ENCODE measurements at places on chromosomes 13 and 19.

GRCh38 chr19:27805848-27806247, 1407.1 kb downstream of the UQCRFS1 start:
- no peak for DNase-seq

DNA sequence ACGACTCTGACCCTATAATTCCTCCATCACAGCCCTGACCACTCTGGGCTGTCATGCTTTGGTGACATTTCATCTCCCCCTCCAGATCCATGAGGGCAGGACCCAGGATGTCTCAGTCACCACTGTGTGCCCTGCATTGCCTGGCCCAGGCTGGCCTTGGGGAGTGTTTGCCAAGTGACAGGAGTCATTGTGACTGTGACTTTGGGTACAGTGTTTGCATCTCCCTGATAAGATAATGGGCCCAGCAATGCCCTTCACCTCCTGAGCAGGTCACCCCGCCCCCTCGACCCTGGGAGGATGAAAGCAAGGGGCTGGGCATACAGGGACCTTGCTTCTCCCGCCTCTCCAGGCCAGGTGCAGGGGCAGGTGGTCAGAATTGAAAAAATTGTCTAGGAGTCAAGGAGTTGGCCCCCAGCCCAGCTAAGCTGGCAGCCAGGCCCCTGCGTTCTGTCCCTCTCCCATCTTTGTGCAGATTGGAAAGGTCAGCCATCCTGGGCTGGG, 5.9 kb upstream of the ATP4A start:
- DNase-seq = no peak

DNA sequence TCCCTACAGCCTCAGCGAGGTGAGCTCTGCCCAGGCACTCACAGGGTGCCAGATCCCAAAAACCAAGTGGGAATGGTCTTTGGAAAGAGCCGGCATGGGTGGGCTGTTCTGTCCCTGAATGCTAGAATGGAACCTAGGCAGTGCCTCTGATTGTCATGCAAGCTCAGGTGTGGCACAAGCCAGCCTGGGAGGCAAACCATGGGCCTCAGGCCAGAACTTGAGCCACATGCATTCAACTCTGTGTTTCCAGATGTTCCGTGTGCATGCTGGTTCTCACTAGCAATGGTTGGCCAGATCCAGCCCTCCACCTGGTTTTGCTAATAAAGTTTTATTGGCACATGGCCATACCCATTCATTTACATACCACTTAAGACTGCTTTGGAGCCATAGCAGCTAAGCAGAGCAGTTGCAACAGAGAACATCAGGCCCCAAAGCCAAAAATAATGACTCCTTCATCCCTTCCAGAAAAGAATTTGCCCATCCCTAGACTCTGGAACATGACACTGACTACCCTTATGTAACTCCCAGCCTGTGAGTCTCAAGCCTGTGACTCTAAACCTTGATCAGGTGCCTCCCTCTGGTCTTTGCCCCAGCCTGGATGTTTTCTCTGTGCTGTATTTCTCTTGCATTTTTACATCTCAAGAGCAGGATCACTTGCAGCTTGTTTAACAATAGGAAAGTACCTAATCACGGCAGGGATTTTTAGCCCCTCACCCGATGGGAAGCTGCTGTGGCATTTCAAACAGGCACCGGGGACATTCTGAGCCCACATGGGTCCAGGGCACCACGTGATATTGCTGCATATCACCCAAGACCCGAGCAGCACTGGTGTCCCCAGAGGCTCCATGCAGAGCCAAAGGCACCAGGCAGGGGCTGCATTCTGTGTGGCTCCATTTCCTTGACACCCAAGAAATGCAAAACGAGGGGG, 55.4 kb upstream of the USE1 start:
- no peak for DNase-seq

- DNase-seq = no peak
These were observed 615 bp upstream of the PSMC4 start for GRCh38 chr19:39970425-39970674.

DNA sequence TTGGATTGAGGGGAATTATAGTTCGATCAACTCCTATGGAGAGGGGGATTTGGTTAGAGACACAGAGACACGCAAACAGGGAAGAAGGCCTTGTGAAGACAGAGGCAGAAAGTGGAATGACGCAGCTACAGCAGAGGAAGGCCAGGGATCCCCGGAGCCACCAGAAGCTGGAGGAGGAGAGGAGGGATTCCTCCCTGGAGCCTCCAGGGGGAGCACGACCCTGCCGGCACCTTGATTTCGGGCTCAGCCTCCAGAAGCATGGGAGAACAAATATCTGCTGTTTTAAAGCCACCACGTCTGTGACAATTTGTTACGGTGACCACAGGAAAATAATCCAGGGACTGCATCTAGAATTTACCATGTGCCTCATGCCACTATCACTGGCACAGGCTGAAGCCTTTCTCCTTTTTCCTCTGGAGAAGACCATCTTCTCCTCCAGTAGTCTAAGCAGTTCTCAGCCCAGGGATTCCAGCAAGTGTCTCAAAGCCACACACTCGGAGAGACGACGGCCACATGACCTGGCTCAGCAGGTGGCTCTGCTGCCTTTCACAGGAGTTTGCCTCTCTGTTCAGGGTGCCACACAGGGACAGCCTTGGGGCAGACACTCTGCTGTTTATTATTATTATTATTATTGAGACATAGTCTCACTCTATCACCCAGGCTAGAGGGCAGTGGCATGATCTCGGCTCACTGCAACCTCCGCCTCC, 39.9 kb upstream of the CCNE1 start:
- DNase-seq = peak; percentile 17

DNA sequence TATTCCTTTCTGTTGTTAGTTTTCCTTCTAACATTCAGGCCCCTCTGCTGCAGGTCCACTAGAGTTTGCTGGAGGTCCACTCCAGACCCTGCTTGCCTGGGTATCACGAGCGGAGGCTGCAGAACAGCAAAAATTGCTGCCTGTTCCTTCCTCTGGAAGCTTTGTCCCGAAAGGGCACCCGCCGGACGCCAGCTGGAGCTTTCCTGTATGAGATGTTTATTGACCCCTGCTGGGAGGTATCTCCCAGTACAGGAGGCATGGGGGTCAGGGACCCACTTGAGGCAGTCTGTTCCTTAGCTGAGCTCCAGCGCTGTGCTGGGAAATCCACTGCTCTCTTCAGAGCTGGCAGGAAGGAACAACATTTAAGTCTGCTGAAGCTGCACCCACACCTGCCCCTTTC, 259.1 kb downstream of the SLC7A1 start:
- DNase-seq = no peak

DNA sequence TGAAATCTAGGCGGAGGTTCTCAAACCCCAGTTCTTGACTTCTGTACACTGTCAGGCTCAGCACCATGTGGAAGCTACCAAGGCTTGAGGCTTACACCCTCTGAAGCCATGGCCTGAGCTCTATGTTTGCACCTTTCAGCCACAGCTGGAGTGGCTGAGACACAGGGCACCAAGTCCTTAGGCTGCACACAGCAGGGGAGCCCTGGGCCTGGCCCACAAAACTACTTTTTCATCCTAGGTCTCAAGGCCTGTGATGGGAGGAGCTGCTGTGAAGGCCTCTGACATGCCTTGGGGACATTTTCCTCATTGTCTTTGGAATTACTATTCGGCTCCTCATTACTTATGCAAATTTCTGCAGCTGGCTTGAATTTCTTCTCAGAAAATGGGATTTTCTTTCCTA, 503.2 kb upstream of the PCDH20 start:
- no peak for DNase-seq

DNA sequence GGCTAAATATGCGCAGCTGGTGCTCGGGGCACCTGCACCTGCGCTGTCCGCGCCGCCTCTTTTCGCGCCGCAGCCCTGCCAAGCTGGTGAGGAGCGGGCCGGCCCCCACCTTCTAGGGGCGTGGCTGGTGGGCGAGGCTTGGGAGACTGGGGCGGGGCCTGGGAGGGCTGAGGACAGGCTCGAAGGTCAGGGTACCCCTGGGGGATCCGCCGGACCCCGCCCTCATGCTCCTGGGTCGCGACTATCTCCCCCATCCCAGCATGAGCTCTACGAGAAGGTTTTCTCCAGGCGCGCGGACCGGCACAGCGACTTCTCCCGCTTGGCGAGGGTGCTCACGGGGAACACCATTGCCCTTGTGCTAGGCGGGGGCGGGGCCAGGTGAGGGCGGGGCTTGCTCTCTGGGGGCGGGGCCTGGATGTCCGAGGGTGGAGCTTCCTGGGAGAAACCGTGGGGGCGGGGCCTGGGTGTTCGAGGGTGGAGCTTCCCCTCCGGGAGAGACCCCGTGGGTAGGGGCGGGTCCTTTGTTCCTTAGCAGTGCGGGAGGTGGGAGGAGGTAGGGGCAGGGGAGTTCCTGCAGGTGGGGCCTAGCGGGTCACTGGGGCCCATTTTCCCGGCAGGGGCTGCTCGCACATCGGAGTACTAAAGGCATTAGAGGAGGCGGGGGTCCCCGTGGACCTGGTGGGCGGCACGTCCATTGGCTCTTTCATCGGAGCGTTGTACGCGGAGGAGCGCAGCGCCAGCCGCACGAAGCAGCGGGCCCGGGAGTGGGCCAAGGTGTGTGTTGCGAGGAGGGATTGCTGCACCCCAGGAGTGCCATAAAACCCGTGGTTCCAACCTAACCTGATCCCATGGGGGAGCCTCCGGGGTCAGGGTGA, 19.7 kb downstream of the PNPLA6 start:
- no peak for DNase-seq

GRCh38 chr13:110398564-110399507, 91.8 kb downstream of the COL4A2 start:
- DNase-seq = no peak

DNA sequence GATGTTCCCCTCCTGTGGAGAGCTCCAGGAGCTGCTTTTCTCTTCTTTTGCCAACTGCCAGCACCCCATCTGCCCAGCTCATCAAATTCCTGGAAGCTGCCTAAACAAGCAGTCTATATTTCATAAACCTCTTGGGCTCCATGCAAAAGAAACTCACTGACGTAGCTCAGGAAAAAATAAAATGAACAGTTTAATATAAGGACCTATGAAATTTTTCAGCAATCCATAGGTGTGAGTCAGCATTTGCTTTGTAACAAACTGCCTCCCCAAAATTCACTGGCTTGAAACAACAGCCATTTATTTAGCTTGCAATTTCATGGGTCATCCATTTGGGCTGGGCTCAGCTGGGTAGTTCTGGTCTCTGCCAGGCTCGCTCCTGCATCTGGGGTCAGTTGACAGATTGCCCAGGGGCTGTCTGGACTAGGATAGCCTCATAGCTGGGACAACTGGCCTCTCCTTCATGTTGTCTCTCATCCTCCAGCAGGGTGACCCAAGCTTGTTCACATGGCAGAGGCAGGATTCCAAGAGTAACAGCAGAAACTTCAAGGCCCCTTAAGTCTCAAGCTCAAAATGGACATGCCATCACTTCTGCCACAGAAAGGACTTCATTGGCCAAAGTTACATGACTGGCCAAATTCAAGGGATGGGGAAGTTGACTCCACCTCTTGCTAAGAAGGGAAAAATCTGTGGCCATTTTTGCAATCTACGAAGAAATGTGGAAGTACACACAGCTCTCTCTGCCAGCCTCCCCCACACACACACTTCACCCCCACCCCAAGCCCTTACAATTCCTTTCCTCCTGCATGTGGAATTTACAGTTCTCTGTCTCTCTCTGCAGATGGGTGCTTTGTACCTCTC, 7.9 kb upstream of the PVR start:
- DNase-seq = no peak

DNA sequence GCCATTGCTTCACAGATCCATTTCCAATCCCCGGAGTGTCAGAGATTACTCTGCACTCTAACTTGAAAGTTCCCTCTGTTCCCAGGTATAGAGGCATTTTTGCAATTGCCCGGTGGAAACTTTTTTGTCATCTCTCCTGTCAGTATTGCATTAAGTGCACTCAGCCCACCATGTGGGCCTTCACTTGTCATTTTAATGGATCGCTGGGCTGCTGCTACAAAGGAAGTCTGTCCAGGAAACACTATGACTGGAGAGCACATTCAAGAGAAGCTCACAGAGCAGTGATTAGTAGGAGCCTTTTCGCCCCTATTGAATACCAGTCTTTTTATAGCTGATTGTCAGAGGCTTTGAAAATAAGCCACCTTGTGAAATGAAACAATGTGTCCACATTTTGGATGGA, 180.9 kb downstream of the B3GLCT start:
- DNase-seq = no peak

DNA sequence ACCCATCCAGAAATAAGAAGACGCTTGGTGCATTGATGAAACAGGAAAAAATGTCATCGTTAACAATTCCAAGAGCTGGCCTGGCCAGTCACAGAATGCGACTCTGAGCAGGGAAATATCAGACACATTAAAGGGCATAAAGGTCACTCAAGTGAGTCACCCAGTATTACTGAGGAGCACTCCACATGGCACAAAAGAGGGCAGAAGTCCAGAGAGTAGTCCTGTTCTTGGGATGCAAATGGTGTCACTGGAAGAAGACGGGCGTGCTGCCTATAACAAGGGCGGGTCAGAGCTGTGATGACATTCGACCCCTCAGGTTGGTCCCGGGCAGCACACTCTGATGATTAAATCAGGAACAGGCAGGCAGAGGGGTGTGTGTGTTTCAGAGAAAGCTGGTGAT, 720.3 kb downstream of the UQCRFS1 start:
- DNase-seq = no peak

DNA sequence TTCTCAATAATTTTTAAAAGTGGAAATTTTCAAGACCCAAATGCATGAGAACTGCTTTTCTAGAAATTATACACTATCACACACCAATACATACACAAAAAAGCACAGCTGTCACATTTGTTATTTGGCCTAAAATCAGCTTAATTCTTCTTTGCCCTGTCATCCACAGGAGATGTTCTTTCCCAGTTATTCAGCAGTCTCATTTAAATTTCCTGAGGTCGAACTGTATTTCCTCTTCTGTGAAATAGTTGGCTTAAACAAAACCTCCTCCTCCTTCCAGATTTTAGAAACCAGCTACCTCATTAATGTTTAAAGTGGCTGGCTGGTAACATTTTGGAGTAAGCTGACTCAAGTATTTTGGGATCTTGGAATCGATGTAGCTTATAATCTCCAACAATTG, 39.1 kb downstream of the SMAD9 start:
- no peak for DNase-seq

DNA sequence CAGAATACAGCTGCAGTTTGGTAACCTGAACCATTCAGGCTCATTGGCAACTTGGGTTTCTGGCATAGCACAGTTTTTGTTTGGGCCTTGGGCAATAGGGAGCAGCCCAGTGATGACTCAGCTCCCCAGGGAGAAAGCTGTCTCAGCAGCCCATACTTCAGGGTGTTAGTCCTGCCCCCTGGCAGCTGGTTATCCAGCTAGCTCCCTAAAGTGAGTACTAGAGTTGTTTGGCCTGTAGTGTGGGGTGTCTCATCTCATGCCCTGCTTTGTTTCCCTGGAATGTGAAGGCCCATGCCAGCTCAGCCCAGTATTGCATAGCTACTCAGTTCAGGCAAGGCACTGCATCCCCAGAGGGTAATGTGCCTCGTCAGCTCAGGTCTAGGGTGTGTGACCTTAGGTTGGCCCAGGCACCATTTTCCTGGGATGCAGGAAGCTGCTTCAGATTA, 18.2 kb upstream of the ZNF543 start:
- DNase-seq = no peak

- DNase-seq = no peak
These were observed 119.1 kb upstream of the SOX1 start for GRCh38 chr13:111947876-111948275.

- no peak for DNase-seq
These were observed 14.0 kb upstream of the GJA3 start for GRCh38 chr13:20174656-20175405.

GRCh38 chr19:16867211-16867610, 21.6 kb upstream of the F2RL3 start:
- no peak for DNase-seq

Measured in stimulated activated CD4-positive, alpha-beta T cell treated with anti-CD3 and anti-CD28 coated beads, Interleukin-15, amount 100 ng/mL, for 1 hour (primary cell).